ENCODE measurements at places on chromosomes 11 and 22.

GRCh38 chr22:37854946-37855345 lies 5.7 kb downstream of the EIF3L start:
- no peak for DNase-seq

- DNase-seq, result no peak
These were observed 79.6 kb downstream of the BBOX1 start for GRCh38 chr11:27120211-27120610.

GRCh38 chr22:17563936-17564391 lies 666 bp downstream of the SLC25A18 start:
- DNase-seq, result no peak

GRCh38 chr11:61049063-61049377 lies 53.3 kb upstream of the CD5 start:
- DNase-seq, result no peak

- no peak for DNase-seq
These were observed 153.6 kb downstream of the RCN1 start for GRCh38 chr11:32244453-32244852.

- no peak for DNase-seq
These were observed 1.4 kb downstream of the TTC12 start for GRCh38 chr11:113315811-113316210.

- DNase-seq, result no peak
These were observed 99.6 kb downstream of the FAM181B start for GRCh38 chr11:82634091-82634490.

DNA sequence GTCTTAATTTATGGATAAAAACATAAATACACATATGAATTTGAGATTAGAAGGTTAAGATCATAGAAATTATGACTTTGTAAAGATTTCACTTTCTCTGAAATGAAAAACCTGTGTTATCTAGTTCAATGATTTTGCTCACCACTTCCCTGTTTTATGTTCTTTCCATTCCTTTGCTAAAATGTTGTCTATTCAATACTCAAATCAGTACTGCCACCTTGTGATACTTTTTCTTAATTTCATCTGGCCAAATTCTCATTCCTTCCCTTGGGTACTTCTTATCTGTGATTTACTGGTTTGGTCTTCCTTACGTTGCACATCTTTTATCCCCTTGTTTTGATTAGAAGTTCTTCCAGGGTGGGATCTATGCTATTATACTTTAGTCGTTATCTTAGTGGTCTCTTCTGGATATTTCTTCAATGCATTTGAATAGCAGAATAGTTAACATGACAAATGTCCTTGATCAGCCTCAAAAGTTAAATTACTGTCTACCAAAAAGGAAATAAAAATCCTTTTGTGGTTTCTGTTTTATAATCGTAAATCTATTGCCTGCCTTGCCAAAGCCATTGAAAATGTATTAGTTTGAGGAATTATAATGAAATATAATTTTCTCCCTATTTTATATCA lies 197.0 kb downstream of the PGR start:
- DNase-seq, result no peak
